ENCODE measurements at places on chromosomes 2 and 18.

DNA sequence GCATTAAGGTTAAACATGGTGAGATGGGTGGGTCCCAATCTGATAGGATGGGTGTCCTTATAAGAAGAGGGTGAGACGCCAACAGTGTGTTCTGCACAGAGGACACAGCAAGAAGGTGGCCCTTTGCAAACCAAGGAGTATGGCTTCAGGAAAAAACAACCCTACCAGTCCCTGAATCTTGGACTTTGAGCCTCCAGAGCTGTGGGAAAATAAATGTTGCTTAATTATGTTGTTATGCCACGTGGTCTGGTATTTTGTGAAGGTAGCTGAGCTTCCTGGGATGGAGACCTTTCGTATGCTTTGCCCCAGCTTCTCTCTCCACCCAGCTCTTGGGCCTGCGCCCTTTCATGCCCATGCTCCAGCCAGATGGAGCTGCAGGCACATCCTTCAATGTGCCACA lies 114.2 kb upstream of the EPC2 start:
- no peak for DNase-seq

GRCh38 chr2:113021312-113021711 lies 16.1 kb downstream of the IL36A start:
- no peak for DNase-seq

DNA sequence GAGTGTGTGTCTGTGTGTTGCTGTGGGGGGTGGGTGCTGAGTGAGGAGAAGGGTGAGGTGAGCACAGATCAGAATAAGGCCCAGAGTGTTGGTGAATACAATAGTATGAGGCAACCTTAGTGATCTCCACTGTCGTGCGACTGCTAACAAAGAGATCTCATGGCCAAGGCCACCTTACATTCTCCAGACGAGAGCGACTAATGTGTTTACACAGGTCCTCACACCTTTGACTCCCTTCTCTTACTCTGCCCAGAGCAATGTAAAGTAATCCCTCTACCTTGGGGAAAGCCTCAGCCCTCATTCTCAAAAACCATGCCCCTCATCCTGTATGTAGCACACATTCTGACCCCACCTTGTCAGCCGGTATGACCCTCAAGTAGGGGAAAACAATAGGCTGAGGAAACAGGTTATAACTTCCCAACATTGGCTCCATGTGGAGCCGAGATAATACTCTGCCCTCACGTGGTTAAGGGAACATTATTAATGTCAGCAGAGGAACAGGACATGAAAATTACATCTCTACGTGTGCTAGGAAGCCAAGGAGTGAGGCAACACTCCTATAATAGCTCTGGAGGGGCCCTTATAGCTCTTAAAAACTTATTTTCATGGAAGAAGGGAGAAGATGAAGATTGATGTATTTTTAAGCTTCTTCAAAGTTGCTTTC lies 323.0 kb upstream of the NT5C1B start:
- DNase-seq = no peak

- no peak for DNase-seq
Measured at GRCh38 chr18:36406805-36407204, 109.3 kb downstream of the FHOD3 start.

DNA sequence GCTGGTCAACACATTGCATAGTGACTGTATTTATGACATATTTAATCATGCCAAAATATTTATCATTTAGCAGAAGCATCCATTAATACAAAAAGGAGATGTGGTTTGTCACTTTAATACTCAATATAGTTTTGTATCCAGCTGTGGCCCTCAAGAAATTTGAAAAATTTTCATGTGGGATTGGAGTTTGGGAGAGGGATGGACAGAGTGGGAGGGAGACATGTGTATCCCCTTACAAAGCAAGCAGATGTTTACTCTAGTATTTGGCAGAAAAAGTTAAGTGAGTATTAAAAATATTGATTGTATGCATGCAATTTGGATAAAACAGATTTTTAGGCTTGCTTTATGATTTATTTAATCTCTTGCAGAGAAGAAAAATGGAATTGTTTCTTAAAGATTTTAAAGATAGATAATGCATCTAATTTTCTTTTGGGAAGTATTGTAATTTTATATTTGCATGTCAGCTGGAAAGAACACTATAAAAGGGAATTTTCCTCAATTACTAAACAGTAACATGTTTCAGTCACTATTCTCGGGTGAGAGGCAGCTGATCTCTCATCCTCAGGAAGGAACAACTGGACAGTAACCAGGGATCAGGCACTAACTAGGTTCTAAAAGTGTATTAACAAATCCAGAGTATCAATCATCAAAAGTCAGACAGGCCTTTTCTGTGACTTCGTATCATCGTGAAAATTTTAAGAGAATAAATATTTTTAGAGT lies 1184.7 kb upstream of the NXPH2 start:
- no peak for DNase-seq

GRCh38 chr2:64915510-64915900 lies 73.7 kb upstream of the SLC1A4 start:
- no peak for DNase-seq

GRCh38 chr18:12008181-12008767 lies 27.0 kb downstream of the IMPA2 start:
- DNase-seq = no peak
